Esophagus muscularis mucosa (tissue), 4 donors: ENCODE measurements at places on chromosomes 2 and 18. TPM values are rescaled to one million over a fixed set of nuclear protein-coding genes. Genes with fewer than 3 reads are reported as not detected.

Gene NGEF
- total RNA-seq, result 0.33 TPM

Gene TWIST2
- total RNA-seq, result 47.9 TPM

Gene CBLN2
- 0.17 TPM for total RNA-seq

Gene EIF5B
- 39.6 TPM for total RNA-seq

Gene ZNF892
- 3.5 TPM for total RNA-seq

Gene C18orf63
- not detected for total RNA-seq

Gene MCEE
- total RNA-seq, result 10.9 TPM

Gene WIPF1
- 61.5 TPM for total RNA-seq

Gene REG1B
- not detected for total RNA-seq

Gene SERPINB3
- total RNA-seq, result not detected

DNA sequence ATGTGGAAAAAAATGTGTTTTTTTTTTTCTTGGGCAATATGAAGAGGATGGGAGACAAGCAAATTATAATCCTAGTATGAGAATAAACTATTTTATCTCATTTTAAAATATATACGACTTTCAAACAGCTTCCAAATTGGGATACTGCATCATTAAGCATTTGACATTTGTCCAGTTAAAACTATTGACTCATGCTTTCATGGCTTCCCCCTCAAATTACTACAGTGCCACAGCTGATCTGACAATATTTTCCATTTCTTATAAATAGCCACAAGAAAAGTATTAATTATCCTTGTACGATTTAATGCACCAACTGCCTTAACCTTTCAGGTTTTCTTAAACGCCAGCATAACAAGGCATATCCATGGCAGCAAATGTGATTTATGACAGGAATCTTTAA is 1134.8 kb upstream of the ZEB2 start:
- no peak for DNase-seq

GRCh38 chr2:9971105-9971818 is 19.8 kb downstream of the GRHL1 start:
- no peak for DNase-seq

- DNase-seq, result no peak
Observed at GRCh38 chr2:29238497-29238896, 123.3 kb downstream of the CLIP4 start.

DNA sequence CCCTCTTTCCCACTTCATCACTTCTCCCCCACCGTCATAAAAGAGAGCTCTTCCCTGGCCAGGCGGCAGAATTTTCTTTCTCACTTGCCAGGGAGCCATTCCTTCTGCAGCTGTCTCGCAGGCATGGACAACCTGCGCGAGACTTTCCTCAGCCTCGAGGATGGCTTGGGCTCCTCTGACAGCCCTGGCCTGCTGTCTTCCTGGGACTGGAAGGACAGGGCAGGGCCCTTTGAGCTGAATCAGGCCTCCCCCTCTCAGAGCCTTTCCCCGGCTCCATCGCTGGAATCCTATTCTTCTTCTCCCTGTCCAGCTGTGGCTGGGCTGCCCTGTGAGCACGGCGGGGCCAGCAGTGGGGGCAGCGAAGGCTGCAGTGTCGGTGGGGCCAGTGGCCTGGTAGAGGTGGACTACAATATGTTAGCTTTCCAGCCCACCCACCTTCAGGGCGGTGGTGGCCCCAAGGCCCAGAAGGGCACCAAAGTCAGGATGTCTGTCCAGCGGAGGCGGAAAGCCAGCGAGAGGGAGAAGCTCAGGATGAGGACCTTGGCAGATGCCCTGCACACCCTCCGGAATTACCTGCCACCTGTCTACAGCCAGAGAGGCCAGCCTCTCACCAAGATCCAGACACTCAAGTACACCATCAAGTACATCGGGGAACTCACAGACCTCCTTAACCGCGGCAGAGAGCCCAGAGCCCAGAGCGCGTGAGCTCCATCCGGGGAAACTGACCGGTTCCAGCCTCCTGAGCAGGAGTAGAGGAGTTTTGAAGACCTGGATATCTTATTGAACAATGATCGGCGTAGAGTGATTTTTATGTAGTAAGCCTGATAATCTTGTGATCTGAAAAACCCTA is at the start of gene MSGN1:
Gene MSGN1, plus strand, starts transcription at position 65 of the 850 bp plus-strand sequence. Its CDS starts 59 bp downstream, at position 124.
- DNase-seq, result no peak

DNA sequence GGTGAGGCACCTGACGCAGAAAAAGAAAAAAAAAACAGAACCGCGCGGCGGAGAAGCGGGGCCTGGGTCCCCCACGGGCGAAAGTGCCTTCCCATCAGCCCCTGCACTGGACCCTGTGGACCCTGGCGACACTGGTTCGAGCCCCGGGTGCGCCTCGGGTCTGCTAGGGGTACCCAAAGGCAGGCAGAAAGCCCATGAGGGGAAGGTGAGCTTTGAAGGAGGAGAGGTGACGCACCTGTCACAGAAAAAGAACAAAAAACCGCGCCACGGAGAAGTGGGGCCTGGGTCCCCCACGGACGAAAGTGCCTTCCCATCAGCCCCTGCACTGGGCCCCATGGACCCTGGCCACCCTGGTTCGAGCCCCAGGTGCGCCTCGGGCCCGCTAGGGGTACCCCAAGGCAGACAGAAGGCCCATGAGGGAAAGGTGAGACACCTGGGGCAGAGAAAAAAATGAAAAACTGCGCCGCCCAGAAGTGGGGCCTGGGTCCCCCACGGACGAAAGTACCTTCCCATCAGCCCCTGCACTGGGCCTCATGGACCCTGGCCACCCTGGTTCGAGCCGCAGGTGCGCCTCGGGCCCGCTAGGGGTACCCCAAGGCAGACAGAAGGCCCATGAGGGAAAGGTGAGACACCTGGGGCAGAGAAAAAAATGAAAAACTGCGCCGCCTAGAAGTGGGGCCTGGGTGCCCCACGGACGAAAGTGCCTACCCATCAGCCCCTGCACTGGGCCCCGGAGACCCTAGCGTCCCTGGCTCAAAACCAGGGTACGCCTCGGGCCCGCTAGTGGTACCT is 227.4 kb downstream of the CCDC74A start:
- no peak for DNase-seq

- no peak for DNase-seq
Observed at GRCh38 chr2:207770602-207771404, 1.1 kb upstream of the FZD5 start.

GRCh38 chr2:29368659-29369040 is 253.4 kb downstream of the CLIP4 start:
- DNase-seq, result no peak

GRCh38 chr2:95323347-95324155 is 26.4 kb downstream of the KCNIP3 start:
- DNase-seq, result no peak

GRCh38 chr2:26048791-26049190 is 14.9 kb downstream of the RAB10 start:
- DNase-seq, result no peak

GRCh38 chr2:48829036-48829435 is 73.5 kb upstream of the LHCGR start:
- peak; percentile 19 for DNase-seq

DNA sequence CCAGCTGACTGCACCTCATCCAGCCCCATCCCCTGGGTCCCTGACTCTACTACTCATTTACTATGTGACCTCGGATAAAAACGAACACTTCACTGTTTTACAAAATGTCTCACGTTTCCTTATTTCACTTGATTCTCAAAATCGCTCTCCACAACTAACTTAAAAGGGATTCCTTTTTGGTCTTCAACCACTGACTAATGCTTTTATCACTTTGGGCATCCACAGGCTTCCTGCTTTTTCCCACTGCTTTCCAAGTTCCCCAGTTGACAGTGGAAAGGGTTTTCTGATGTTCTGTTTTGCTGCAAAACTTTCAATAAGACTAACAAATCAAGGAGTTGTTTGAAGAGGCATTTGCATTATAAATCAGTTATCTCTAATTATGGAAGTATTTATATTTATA is 24.1 kb downstream of the EIF2AK3 start:
- DNase-seq, result no peak

DNA sequence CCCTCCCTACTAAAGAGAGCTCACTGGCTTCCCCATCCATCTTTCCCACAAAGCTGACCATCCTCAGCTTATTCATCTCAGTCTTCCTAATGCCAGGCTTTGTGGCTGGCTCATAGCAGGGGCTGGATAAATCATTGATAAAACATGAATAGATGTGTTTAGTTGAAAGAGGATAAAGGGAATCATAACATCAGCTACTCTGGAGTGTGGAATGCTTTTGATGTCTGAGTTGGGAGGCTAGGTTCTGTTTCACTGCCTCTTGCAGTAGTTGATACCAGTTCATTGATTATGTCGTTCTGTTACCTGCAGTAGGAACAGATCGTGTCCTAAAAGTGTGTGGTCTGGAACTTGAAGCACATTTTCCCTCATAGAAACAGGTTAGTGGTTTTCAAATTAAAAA is 66.3 kb upstream of the HK2 start:
- DNase-seq, result no peak

DNA sequence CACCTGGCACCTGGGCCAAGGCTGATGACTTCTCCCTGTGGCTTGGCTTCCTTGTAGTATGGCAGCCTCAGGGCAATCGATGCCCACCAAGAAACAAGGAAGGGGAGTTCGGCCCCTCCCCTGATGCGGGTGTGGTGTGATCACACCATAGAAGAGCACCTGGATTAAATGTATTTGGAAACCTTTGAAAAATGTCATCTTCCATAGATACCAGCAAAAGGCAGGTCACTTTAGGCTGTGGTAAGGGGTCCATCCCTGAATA is 198.2 kb downstream of the CYP26B1 start:
- DNase-seq, result peak; percentile 64

DNA sequence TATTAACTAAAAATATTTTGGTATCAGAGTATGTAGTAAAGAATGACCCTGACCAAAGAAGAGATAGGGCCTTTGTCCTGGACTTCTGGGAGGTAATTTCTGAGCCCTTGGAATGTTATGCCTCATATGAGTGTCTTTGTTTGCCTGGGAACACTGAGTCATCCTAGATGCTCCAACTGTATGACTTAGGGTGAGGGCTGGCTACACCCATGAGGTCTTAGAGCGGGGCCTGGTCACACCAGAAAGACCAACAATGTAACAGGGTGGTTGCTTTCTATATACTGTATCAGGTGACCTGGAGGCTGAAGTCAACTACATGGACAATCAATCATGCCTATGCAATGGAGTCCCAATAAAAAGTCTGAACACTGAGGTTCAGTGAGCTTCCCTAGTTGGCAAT is 253.1 kb downstream of the MBD2 start:
- DNase-seq, result no peak

GRCh38 chr2:228767196-228767595 is 503.9 kb downstream of the PID1 start:
- DNase-seq, result no peak

- no peak for DNase-seq
Observed at GRCh38 chr2:118697781-118698180, 149.7 kb downstream of the EN1 start.

GRCh38 chr2:99715956-99716355 is 226.1 kb upstream of the REV1 start:
- DNase-seq, result no peak

GRCh38 chr18:27797484-27797883 is 379.4 kb downstream of the CDH2 start:
- no peak for DNase-seq

GRCh38 chr2:98880266-98881152 is 55.5 kb downstream of the CRACDL start:
- DNase-seq, result peak; percentile 90

DNA sequence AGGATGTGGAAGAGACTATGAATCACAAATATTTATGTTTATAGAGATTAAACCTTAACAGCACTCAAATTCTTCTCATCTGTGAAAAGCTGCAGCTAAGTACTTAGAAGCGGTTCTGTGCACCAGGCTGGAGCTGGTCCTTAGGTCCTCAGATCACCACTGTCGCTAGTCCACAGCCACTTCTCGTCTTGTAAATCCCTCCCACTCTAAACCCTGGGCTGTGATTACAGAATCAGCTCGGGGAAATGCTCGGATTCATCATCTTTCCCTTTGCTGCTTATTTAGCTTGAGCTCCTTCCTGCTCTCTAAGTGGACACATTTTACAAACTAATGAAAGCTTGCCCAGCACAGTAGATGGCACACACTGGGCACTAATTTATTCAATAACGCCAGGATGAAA is 61.7 kb downstream of the RNF152 start:
- DNase-seq, result no peak

- no peak for DNase-seq
Observed at GRCh38 chr2:216504376-216504762, 5.7 kb downstream of the RPL37A start.

DNA sequence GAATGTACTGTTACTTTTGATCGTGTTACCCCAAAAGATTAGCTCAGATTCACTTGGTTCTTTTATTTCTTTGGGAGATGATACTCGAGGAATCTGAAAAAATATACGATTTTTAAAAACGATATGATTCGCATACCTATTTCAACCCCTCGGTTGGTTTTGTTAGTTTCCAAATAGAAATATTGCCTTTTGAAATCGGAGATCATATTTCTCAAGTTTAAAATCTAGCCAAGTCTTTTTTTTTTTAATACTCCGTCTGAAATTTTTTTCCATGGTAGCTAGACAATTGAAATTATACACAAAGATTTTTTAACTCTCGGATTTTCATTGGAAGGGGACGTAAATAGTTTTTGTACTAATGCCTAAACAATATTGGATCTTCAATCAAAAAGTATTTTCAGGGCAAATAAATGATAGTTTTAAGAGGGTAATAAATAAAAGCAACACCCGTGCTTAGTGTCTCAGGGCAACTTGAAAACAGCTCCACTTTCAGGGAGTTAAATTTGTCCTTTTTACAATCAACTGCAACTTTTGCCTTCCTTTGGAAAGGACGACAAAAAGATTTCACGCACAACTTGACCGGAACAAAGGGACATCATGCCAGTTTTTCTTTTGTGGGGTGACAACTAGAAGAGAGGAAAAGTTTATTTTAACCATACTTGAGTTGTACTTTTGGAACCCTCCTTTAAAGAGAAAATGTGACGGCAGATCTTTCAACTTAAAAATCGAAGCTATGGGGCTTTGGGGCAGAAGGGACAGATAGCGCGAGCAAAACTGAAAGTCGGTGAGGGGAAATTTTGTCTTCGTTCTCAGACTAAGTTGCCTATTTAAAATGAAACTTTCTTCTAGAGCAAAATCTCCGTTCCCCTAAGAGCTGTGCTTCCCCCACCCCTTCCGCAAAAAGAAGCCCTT is 5.8 kb upstream of the ONECUT2 start:
- DNase-seq, result no peak
